Osteoblast (primary cell): ENCODE measurements at places on chromosomes 13 and 19. TPM values are rescaled to one million over a fixed set of nuclear protein-coding genes. Genes with fewer than 3 reads are reported as not detected.

The KIR3DL1 gene
- not detected in 2 replicates for total RNA-seq

The KCTD4 gene
- under 0.01 TPM in 2 replicates for total RNA-seq

The HNRNPA1L2 gene
- total RNA-seq = 2.9 and 3.6 TPM in 2 replicates

The IZUMO2 gene
- total RNA-seq = not detected in 2 replicates

The LRG1 gene
- not detected in 2 replicates for total RNA-seq

The TNFSF9 gene
- total RNA-seq = 12.7 and 16.6 TPM in 2 replicates

The ZIC2 gene
- total RNA-seq = not detected in 2 replicates

The ADGRE1 gene
- total RNA-seq = not detected in 2 replicates

The NMRK2 gene
- total RNA-seq = not detected in 2 replicates

The DNAJC15 gene
- 13.0 and 17.0 TPM in 2 replicates for total RNA-seq

The IGLON5 gene
- total RNA-seq = not detected in 2 replicates

The ATCAY gene
- total RNA-seq = not detected in 2 replicates

The ADGRE2 gene
- 0.59 and 0.72 TPM in 2 replicates for total RNA-seq

The MYO1F gene
- total RNA-seq = under 0.01 and 0.72 TPM in 2 replicates

The IFNL4 gene
- not detected in 2 replicates for total RNA-seq

The ZNF548 gene
- total RNA-seq = 23.6 and 27.9 TPM in 2 replicates

The CCDC70 gene
- not detected in 2 replicates for total RNA-seq

The ZNF490 gene
- 8.7 and 10.6 TPM in 2 replicates for total RNA-seq

The PRKCG gene
- under 0.01 TPM in 1 of 2 replicates, not detected in the other for total RNA-seq

The JAK3 gene
- total RNA-seq = 1.8 and 2.4 TPM in 2 replicates

The MYPOP gene
- total RNA-seq = 2.1 and 3.3 TPM in 2 replicates

The PRR22 gene
- 0.29 and 0.36 TPM in 2 replicates for total RNA-seq

The ZNF20 gene
- total RNA-seq = 6.9 and 9.4 TPM in 2 replicates

The ZNF383 gene
- total RNA-seq = 8.8 and 10.1 TPM in 2 replicates

The GAPDHS gene
- not detected in 2 replicates for total RNA-seq

The SLC46A3 gene
- total RNA-seq = 10.6 and 11.2 TPM in 2 replicates

The LGI4 gene
- 0.59 and 0.72 TPM in 2 replicates for total RNA-seq

The HSH2D gene
- 0.36 TPM in 1 of 2 replicates, not detected in the other for total RNA-seq

The ZNF136 gene
- total RNA-seq = 8.3 and 8.7 TPM in 2 replicates

The CALR3 gene
- not detected in 2 replicates for total RNA-seq

The FXYD5 gene
- total RNA-seq = 29.0 and 32.4 TPM in 2 replicates

The ZNF556 gene
- total RNA-seq = not detected in 2 replicates

The RPL18A gene
- 786 and 869 TPM in 2 replicates for total RNA-seq

The OR4F17 gene
- total RNA-seq = not detected in 2 replicates

The PRTN3 gene
- not detected in 2 replicates for total RNA-seq

The FFAR2 gene
- total RNA-seq = not detected in 2 replicates

The C19orf67 gene
- total RNA-seq = not detected in 2 replicates

The ZNF765 gene
- total RNA-seq = 15.6 TPM in 2 replicates

The LRFN3 gene
- total RNA-seq = 4.4 and 6.9 TPM in 2 replicates

The DHDH gene
- 0.29 and 0.36 TPM in 2 replicates for total RNA-seq

The GSX1 gene
- total RNA-seq = not detected in 2 replicates

The CABP5 gene
- not detected in 2 replicates for total RNA-seq

The KANK2 gene
- 253 and 295 TPM in 2 replicates for total RNA-seq

The THAP8 gene
- 3.2 and 5.1 TPM in 2 replicates for total RNA-seq

The ZNF382 gene
- total RNA-seq = 12.3 and 16.2 TPM in 2 replicates

The CYP2A6 gene
- total RNA-seq = not detected in 2 replicates

The MAP4K1 gene
- under 0.01 and 0.72 TPM in 2 replicates for total RNA-seq

The ANKRD24 gene
- 0.29 and 0.72 TPM in 2 replicates for total RNA-seq

The PBX4 gene
- total RNA-seq = 0.36 and 0.88 TPM in 2 replicates

The MCF2L gene
- total RNA-seq = 6.5 TPM in 2 replicates

The SPACA6 gene
- 9.4 and 12.7 TPM in 2 replicates for total RNA-seq
